ENCODE measurements at places on chromosomes 5 and 9. TPM values are rescaled to one million over a fixed set of nuclear protein-coding genes. Genes with fewer than 3 reads are reported as not detected.

The REEP5 gene
- 89.1 TPM for total RNA-seq

The PCDHGC5 gene
- total RNA-seq: 0.52 TPM

The SLC25A48 gene
- total RNA-seq: not detected

The CCDC69 gene
- 0.54 TPM for total RNA-seq

The ADAMTS6 gene
- 47.2 TPM for total RNA-seq
